Inflammatory macrophage treated with lipopolysaccharide for 1 hour (primary cell): ENCODE measurements at places on chromosomes 16 and 17.
A peak's percentile ranks its signal among the peaks of the same experiment; 100 is the strongest.

DNA sequence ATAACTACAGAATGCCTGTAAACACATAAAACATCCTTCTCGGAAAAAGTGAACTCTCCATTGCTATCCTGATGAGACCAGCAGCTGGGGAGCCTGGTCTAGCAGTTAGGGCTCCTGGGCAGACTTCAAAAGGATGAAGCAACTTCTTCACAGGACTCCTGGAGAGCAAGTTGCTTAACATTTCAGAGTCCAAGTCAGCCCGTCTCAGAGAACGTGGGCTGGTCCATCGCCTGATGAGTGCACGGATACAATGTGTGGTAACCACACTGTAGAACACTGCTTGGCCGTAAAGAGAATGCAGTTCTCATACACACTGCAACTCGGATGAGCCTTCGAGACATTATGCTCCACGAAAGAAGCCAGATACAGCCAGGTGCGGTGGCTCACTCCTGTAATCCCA, 52.7 kb downstream of the TMEM235 start:
- DNase-seq: peak; percentile 76

GRCh38 chr17:49700960-49701359, 6.8 kb downstream of the SLC35B1 start:
- DNase-seq: no peak

DNA sequence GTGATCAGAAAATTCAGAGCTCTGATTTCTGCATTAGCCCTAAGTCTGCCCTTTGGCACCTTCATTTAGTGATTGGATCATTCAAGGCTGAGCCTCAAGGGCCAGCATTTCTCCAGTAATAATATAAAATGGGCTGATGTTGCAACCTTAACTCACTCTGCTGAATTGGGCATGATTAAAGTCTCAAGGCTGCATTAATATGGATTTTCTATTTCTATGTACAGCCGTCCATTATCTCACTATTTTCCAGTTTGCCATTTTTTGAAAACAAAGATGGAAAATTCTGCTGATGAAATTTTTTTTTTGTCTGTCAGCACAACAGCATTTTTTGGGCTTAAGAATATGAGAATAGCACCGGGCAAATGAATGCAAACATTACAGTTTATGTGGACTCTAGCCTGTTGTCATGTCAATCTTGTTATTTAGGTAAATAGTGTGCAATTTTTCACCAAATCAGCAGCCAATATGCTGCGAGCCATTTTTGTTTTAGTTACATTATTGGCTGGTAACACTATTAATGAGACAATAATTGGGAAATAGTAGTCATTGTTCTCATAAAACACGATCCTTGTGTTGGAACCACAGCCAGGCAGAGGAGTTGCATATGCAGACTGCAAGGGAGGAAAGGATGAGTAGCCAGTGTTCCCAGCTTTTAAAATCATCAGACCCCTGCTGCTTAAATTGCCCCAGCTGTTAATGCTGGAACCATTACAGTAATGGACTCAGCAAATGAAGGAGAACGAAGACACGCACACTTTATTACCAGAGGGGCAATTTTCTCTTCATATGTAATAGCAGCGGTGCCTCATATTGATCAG, 10.5 kb downstream of the FTO start:
- no peak for DNase-seq

DNA sequence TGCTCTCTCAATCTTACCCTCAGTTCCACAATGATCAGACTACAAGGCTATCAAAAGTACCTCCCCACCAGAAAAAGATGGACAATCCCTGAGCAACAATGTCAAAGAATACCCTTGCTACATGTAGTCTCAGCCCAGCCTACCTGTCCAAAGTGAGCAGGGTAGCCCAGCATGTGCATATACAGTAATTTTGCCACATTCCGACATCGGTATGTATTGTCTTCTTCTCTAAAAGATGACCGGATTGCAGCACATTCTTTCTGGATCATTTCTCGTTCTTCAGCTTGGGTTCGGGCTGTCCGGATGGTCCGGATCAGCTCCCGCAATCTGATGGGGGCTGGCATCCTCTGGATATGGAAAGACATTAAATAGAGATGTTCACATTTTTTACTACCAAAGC, 19.5 kb downstream of the AP1G1 start:
- no peak for DNase-seq

- no peak for DNase-seq
These were observed 4.2 kb downstream of the SHISA6 start for GRCh38 chr17:11245187-11245586.

GRCh38 chr16:88846088-88846487, 10.7 kb downstream of the GALNS start:
- DNase-seq: peak; percentile 95

DNA sequence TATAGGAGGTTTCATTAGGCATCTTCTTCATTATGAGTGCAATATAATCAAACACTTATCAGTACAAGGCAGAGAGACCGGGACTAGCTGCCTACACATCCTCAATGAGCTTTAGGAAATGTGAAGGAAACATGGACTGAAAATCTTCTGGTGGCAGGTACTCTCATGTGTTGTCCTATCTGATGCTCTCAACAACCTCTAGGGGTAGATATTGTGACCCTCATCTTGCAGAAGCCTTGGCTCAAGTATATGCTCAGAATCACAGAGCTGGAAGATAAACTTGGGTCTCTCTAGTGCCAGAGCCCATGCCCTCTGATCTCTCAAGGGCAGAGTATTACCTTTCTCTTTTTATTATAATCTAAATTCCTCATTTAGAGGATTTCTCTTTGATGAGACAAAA, 181.6 kb upstream of the C17orf78 start:
- no peak for DNase-seq

- peak; percentile 23 for DNase-seq
These were observed 178.3 kb downstream of the MRTFB start for GRCh38 chr16:14249291-14250032.

DNA sequence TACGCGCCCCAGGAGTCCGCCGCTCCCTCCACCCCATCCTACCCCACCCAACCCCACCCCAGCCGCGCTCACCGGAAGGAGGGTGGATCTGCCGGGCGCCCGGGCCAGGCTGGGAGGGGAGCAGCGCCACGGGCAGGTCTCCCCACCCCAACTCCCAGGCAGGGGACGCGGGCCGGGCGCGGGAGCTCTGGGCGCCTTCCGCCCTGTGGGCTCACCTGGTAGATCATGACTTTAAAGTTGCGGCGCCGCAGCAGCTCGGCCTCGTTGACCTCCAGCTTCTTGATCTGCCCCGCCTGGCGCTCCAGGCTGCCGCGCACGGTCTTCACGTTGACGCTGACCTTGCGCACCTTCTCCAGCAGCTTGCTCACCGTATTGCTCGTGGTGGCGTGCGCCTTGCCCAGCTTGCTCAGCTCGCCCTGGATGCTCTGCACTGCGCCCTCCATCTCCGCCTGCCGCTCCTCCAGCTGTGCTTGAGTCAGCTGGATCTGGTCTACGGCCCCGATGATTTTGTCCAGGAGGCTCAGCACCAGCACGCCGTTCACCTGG, 571 bp downstream of the CAVIN1 start:
- DNase-seq: no peak

DNA sequence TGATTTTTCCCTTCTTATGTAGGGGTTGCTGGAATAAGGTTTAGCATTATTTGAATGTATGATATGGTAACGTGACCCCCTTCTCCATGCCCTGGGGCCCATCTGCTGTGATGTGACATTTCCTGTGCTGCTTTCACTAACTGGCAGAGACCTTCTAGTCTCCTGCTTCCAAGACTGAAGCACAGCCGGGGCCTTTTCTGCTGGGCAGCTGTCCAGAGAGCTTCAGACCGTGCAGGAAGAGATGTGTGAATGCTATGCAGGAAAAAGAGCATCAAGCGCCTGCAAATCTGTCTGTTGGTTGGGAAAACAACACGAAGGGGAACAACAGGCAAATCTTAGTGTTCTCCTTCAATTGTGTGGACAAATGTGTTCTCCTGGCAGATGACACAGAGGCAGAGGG, 128.5 kb downstream of the SPACA3 start:
- DNase-seq: no peak

GRCh38 chr17:41635121-41636097, 11.0 kb upstream of the KRT17 start:
- no peak for DNase-seq

DNA sequence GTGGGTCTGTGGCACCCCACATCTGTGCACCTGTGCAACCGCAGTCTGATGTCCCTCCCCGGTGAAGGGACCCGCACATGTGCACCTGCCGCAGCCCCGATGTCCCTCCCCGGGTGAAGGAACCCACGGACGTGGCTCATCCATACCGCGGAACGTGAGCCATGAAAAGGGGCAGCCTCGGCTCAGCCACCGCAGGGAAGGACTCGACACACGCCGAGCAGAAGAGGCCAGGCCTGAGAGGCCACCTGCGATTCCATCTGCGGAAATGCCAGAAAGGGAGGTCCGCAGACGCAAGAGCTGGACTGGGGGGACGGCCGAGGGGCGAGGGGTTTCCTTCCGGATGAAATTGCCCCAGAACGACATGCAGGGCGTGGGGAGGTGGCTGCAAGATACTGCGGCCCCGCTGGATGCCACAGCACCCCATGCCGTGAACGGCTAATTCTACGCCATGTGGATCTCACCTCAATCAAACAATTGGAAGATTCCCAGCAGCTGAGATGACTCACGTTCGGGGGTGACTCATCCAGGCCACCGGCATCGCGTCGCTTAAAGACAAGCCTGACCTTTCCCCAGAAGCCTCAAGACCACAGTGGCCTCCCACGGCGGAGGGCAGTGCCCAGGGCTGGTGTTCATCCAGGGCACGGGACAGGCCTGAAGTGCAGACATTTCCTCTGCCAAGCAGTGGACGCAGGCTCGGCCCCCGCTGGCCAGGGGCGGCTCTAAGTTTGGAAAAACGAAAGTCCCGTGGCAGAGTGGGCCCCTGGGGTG, 21.0 kb downstream of the SOX8 start:
- DNase-seq: no peak

- DNase-seq: no peak
These were observed 161.8 kb downstream of the RPTOR start for GRCh38 chr17:80706463-80706867.

DNA sequence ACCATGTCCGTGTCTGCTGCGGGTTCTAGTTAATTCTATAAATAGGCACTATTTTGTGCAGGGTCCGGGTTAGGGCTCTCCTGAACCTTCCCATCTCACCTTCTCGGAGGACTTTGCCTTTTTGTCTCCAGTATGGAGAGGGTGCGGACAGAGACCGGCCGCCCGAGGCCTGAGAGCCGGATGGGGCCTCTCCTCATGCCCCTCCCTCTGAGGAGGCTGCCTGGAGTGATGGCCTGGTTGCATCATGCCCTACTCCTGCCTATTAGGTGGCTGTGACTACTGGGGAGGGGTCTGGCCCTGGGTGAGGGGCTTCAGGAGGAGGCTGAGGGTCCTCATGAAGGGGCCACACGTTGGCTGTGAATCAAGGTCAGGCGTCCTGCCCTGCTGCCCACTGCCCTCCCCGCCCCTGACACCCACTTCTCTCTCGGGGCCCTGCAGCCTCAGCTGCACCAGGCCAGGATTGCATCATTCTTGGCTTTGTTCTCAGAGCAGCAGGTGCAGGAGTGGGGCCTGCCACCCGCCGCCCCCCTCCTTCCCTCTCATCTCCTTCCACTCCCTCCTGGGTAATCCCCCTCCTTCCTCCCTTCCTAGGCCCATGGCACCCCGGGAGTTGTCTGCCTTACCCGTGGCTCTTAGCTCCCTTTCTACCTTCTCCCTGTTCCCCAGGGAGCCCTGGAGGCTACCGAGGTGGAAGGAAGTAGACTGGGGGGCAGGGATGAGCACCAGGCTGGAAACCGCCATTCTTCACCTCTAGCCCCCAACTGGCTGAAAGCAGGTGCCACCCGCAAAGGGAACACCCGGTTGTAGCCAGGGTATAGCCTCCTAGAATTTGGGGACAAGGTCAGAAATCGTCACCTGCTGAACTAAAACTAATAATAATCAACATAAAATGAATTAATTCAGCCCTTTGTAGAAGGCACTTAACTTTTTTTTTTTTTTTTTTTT, 12.7 kb upstream of the ARHGAP23 start:
- no peak for DNase-seq

DNA sequence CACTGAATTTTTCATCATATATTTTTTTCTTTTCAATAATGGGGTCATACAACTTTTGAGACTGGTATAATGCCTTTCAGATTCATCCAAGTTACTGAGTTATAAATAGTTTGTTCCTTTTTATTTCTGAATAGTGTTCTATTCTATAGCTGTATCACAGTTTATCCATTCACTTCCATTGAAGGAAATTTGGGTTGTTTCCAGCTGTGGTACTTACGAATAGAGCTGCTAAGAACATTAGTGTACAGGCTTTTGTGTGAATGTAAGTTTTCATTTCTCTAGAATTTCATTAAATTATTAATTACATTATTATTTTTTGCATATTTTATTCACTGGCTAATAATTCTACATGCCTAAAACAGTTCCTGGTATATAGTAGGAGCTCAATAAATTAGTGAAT, 52.9 kb downstream of the SNTB2 start:
- no peak for DNase-seq

DNA sequence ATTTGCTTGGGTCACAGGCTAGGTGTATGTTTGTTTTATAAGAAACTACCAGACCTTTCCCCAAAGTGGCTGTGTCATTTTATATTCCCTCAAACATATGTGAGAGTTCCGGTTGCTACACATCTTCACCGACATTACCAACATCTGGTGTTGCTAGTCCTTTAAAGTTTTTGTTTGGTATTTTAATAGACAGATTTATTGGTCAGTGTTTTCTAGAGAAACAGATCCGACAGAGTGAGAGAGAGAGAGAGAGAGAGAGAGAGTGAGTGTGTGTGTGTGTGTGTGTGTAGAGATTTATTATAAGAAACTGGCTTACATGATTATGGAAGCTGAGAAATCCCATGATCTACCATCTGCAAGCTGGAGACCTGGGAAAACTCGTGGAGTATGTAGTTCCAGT, 31.0 kb downstream of the LDHD start:
- DNase-seq: no peak

- no peak for DNase-seq
These were observed 39.4 kb upstream of the CHMP6 start for GRCh38 chr17:80952291-80952690.

DNA sequence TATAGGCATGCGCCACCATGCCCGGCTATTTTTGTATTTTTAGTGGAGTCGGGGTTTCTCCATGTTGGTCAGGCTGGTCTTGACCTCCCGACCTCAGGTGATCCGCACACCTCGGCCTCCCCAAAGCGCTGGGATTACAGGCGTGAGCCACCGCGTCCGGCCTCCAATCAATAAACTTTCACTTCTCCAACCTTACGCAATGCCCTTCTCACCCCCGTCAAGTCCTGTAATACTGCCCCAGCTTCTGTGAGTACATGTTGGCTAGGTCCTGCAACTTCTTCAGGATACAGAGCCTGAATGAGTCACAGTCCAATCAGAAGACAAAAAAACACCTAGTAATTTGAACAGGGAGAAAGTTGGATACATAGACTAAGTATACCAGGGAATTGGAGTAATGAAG, 47.1 kb upstream of the PHOSPHO1 start:
- DNase-seq: peak; percentile 47

DNA sequence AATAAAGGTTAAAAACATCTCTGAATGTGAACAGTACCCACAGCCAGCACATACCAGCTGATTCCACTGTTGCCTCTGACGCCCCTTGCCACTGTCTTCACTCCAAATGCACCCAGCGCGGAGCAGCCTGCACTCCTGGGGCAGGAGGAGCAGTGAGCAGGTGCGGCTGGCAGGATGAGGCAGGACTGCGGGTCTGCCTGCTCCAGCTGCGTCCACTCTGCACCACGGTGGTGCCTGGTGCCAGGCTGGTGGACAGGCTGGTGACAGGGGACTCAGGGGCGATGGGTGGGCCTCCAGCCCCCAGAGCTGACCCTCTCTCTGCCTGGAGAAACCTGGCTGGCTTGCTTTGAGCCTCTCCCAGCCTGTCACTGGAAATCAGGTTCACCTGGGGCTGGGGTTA, 9.4 kb downstream of the RAB40B start:
- no peak for DNase-seq
